Stimulated activated CD4-positive, alpha-beta T cell treated with anti-CD3 and anti-CD28 coated beads, Interleukin-4, amount 100 ng/mL, for 4 hours (primary cell): ENCODE measurements at places on chromosomes 7 and 10.

- DNase-seq = peak; percentile 82
Measured at GRCh38 chr10:63268798-63269503, 135.8 kb downstream of the NRBF2 start.

DNA sequence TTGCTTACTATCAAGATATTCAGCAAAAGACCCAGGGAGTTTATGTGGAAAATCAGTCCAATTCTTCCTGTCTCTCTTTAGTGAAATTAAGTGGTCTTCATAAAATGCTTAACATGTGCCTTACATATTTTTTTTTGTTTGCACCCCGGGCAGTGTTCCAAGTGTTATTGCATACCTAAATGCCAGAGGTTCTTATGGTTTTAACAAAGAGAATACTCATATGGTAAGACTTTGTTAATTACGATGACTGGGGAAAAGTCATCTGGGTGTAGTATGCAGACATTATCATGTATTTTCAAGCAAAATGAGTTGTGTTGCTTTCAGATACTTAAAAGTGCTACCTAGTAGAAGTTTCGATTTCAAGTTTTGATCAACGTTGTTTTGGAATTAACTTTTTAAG is 82.6 kb downstream of the PRKG1 start:
- no peak for DNase-seq

DNA sequence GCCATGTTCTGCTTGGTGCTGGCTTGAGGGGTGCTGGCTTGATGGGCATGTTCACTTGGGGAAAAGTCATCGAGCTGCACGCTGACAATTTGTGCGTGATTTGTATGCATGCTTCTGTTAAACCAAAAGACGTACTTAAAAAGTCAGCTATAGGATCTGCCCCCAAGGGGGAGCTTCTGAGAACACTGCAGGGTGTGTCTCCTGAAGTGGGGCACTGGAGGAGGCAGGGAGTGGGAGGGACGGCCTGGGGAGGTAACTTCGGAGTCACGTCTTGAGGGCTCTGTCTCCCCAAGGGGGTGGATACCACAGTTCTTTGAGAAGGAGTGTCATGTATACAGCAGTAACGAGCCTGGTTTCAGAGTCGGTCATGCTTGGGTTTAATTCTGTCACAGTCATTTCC is 406.5 kb downstream of the PLXNA4 start:
- no peak for DNase-seq

DNA sequence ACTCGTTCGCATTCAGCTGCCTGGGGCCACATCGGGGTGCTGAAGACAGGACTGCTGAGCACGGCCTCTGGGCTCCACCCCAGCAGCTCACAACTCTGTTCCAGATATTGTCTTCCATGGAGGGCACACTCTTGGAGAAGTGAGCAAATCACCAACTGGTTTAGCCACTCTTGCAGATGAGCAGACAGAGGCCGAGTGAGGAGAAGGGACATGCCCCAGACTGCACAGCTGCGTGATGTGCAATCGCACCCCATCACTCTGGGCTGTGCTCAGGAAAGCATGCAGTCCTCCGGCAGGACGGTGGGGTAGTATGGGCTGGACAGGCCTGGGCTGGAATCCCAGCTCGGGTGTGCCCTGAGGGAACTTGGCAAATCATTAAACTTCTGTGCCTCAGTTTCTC is 111.6 kb downstream of the FAM53B start:
- no peak for DNase-seq

DNA sequence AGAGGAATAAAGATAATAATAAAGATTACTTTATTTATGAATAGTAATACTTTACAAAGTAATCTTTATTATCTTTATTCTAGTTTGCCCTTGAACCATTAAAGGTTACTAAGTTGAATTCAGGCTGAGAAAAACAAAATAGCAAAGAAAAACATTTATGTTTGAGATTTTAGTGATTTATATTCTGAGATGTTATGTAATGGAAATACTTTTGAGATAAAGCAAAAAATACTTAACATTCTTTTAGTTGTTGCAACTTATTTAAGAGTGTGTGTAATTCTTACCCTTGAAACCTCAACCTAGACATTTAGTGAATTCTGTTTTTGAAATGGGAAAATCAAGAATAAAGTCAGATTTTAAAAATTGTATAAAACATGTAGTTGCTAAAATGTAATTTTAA is 40.0 kb downstream of the MINPP1 start:
- DNase-seq = no peak

DNA sequence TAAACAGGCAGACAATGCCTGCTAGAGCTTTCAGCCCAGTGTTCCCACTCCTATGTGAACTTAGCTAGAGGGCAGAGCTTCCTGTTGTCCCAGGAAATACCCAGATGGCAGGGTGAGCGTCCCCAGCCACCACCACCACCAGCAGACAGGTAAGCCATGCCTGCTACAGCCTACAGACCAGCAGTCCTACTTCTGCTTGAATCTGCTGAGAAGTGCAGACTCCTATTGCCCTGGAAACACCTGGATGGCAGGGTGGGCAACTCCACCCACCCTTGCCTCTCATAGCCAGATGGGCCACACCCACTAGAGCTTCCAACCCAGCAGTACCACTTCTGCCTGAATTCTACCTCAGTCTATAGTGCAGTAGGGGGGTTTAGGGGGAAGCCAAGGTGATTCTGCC is 64.4 kb downstream of the FBXL13 start:
- DNase-seq = no peak

DNA sequence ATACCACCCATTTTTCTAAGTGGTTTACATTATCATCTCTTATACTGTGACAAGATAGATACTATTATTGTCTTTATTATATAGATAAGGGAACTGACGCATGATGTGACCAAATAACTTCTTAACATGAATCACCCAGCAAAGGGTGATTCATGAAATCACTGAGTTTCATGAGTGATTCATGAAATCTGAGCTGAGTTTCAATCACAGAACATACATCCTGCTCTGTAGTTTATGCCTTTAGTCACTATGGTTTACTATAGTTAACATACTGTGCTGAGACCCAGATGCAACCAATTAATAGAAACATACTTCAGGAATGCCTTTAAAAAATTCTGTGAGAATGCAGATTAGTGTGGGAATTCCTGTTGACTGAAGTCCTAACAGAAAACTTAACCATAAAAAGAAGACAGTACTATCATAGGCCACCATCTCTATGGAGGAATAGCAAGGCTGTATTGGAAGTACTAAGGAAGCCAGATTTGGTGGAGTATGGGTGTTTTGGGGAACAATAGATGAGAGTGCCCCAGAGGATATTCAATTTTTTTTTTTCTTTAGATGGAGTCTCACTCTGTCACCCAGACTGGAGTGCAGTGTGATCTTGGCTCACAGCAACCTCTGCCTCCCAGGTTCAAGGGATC is 43.1 kb upstream of the SEMA3A start:
- no peak for DNase-seq

- no peak for DNase-seq
Measured at GRCh38 chr10:130656187-130656575, 520.0 kb downstream of the GLRX3 start.

DNA sequence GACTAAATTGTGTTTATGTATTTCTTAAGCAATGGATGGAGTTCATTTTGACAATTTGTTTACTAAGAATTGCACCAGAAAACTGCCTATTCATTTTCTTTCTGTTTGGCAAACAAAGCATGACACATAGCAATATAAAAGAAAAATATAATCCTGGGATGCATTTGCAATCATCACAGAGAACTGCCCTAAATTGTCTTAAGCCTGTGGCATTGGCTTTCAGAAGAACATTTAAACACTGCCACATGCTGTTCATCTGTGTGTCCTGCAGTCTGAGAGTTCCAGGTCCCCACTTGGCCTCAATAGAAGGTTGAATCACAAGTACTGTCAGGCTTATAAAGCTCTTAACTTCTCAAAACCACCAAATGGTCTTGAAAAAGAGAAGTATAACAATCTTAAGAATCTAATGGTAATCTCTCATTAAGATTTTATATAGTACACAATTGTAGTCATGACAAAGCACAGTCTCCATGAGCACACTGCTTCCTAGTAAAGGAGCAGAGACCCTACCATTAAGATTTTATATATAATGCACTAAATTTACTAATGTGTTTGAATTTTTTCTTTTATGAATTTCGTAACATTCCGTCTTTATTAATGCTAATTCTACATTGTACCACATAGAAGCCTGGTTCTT is 29.9 kb downstream of the RNLS start:
- peak; percentile 5 for DNase-seq

- no peak for DNase-seq
Measured at GRCh38 chr7:151669762-151670161, 150.1 kb upstream of the RHEB start.
